ENCODE measurements at places on chromosomes 16 and 17.

- peak; percentile 17 for DNase-seq
Measured at GRCh38 chr16:87608400-87608985, 6.2 kb downstream of the JPH3 start.

- DNase-seq, result no peak
Measured at GRCh38 chr17:20089756-20090547, 80.8 kb downstream of the SPECC1 start.

GRCh38 chr16:84291226-84291625, 3.5 kb upstream of the WFDC1 start:
- DNase-seq, result no peak

DNA sequence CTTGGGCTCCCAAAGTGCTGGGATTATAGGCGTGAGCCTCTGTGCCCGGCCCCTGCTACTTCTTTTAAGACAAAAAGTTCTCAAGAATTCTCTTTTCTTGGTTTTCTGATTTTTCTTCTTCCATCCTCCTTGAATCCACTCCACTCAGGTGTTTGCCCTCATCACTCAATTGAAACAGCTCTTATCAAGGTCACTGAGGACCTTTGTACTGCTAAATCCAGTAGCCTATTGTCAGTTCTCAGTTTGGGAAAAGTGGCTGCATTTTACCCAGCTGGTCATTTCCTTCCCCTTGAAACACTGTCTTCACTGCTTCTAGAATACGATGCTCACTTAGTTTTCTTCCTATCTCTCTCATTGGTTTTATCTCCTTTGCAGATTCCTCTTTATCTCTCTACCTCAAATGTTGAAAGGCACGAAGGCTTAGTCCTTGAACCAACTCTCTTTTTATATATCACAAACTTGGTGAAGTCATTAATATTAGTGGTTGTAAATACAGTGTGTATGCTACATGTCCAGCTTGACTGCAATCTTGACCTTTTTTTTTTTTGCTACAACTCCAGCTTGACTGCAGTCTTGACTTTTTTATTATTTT, 29.8 kb downstream of the ZNRF1 start:
- no peak for DNase-seq

DNA sequence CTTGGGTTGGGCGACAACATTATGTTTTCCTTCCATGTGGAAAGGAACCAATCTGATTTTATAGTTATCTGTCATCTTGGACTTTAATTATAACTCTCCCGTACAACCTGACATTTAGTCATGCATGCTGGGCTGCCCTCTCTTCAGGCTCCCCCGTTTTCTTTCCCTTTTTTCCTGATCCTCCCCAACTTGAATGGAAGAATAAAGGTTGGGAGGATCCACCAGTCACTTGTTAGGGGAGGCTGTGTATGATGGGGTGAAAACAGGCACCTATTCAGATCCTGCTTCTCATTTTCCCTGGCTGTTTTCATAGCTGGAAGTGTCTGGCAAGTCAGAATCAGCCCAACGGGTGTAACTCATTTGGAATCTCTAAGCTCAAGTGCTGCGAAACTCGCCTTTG, 267.2 kb upstream of the SALL1 start:
- no peak for DNase-seq

All from prostate gland (tissue), 2 donors.